Bone marrow (tissue), 2 donors: ENCODE measurements at places on chromosomes 13 and 19.

GRCh38 chr13:62997696-62998095, 1582.0 kb upstream of the PCDH20 start:
- DNase-seq: no peak

DNA sequence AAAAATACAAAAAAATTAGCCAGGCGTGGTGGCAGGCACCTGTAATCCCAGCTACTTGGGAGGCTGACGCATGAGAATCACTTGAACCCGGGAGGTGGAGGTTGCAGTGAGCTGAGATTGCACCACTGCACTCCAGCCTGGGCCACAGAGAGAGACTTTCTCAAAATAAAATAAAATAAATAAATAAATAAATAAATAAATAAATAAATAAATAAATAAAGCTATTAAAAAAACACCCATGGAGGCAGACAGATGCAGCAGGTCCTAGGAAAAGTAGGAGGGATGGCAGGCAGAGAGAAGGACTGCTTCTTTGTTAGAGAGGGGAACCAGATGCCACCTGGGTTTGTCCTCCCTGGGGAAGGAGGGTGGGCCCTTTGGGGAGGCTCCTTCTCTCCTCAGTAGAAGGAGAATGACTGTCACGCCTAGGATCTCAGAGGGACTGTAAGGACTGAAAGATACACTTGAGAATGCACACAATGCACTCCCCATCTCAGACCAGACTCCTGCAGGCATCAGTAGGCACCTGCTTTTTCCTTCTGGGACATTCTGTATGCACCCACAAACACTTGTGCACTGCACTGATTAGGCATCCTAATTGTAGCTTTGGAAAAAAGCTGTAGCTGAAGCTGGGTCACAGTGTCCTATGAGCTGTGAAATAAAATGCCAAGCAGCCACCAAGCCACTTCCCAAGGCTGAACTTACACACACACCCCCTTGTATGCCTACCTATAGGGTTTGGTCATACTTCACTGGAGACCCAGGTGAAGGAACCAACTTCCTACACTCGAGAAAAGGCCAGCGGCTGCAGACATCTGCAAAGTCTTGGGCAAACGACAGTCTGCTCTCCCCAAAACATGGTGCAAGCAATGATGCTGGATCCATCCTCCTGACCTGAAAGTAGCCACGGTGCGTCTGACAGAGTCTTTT, 18.9 kb upstream of the SLC35E1 start:
- DNase-seq: no peak

DNA sequence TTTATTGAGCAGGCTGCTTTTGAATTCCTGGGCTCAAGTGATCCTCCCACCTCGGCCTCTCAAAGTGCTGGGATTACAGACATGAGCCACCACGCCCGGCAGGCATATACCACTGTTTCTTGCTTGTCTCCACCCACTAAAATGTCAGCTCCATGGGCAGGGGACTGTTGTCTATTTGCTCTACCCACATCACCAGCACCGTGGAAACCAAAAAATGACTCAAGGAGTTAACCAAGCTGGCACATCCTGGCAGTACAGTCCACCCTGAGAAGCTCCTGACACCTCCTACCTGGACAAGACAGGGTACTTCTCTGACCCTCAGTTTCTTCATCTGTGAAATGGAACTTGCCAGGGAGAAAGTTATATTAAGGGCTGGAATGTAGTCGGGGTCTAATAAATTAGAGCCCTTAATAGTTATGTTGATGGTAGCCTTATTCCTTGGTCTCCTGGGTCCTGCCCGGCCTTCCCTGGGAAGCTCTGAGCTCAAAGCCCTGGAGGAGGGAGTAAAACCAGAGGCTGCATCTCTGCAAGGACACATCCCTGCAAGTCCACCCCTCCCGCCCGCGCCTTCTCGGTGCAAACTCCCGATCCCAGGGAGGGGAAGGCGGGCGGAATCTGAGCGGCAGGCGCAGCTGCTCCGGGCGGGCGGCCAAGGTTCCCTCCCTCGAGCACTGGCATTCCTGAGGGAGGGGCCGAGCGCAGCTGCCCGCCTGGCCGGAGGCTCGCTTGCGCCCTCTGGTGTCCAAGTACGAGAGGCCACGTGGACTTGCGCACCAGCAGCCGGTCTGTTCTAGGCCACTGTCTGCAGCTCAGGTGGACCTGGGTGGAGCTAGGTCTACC, 14.1 kb downstream of the RDH8 start:
- DNase-seq: peak; percentile 76

- DNase-seq: no peak
Measured at GRCh38 chr13:30346153-30346788, 38.9 kb upstream of the KATNAL1 start.
